Mammary microvascular endothelial cell (primary cell): ENCODE measurements at places on chromosomes 4 and X. TPM values are rescaled to one million over a fixed set of nuclear protein-coding genes. Genes with fewer than 3 reads are reported as not detected.

Gene HTN1
- 1.1 and 6.1 TPM in 2 replicates for total RNA-seq

Gene TIMP1
- 132 and 133 TPM in 2 replicates for total RNA-seq

Gene GLRA3
- total RNA-seq: not detected in 2 replicates

Gene TCP11X1
- total RNA-seq: not detected in 2 replicates

Gene TMSB15C
- 0.40 and 1.3 TPM in 2 replicates for total RNA-seq

Gene PCDH7
- 0.05 and 0.40 TPM in 2 replicates for total RNA-seq

Gene DIPK2B
- 153 and 154 TPM in 2 replicates for total RNA-seq

Gene CFP
- 0.20 TPM in 1 of 2 replicates, not detected in the other for total RNA-seq

Gene SPATA4
- not detected in 2 replicates for total RNA-seq

Gene TCP11X2
- total RNA-seq: not detected in 2 replicates

Gene ZNF185
- total RNA-seq: 43.6 and 47.2 TPM in 2 replicates

Gene PRKG2
- total RNA-seq: under 0.01 TPM in 1 of 2 replicates, not detected in the other

Gene PWWP3B
- total RNA-seq: not detected in 2 replicates

Gene CPZ
- not detected in 2 replicates for total RNA-seq

Gene ELF4
- 19.5 and 27.1 TPM in 2 replicates for total RNA-seq

Gene EDNRA
- total RNA-seq: 0.07 TPM in 1 of 2 replicates, not detected in the other

Gene MAGEA12
- total RNA-seq: not detected in 2 replicates

Gene CORIN
- 0.10 and 0.33 TPM in 2 replicates for total RNA-seq
